ENCODE measurements at places on chromosomes 11 and 22.
A peak's percentile ranks its signal among the peaks of the same experiment; 100 is the strongest.

GRCh38 chr11:8333811-8334401 lies 70.2 kb upstream of the LMO1 start:
- no peak for DNase-seq

DNA sequence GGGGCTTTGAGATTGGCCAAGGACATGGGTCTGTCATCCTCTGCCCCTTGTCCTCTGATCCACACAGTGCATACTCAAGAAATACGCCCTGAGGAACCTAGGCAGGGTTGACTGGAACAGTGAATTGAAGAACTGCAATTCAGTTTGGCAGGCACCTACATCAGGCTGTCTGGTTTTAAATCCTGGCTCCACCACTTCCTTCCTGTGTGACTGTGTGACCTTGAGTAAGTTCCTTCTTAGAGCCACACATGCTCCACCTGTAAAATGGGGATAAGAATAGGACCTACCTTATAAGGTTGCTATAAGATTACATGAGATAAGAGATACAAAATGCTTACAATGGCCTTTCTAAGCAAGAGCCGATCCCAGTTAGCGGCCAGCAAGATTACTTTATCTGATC lies 15.8 kb upstream of the TCF20 start:
- no peak for DNase-seq

DNA sequence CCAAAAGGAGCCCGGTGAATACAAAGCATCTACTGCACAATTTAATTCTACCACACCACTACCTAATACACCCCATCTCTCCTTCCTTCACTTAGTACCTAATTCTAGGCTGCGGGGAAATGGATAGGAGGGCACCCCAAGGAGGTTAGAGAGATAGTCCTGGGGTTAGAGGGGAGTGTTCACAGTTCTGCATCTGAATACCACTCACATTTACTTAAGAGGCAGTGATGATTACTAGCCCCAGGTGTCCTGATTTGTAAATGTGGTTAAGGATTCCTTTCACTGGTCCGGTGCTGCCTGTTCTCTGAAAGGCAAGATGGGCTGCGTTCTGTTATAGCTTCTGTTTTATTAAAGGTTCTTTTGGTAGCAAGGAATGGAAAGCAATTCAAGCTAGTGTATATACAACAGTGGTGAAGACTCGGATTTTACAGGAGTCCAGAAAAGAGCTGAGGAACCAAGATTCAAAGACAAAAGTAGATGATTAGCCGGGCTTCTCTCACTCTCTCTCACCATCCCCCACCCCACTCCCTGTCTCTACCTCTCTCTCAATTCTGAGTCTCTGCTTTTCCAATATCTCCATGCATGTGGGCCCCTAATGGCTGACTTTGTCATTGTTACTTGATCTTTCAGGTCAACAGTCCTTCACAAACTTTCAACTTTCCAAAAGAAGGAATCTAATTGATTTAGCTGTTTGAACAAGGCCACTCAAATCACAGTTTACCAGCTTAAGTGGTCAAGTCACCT lies 8.7 kb upstream of the KCNA4 start:
- no peak for DNase-seq

- DNase-seq: no peak
Observed at GRCh38 chr11:133443206-133443747, 89.0 kb downstream of the OPCML start.

DNA sequence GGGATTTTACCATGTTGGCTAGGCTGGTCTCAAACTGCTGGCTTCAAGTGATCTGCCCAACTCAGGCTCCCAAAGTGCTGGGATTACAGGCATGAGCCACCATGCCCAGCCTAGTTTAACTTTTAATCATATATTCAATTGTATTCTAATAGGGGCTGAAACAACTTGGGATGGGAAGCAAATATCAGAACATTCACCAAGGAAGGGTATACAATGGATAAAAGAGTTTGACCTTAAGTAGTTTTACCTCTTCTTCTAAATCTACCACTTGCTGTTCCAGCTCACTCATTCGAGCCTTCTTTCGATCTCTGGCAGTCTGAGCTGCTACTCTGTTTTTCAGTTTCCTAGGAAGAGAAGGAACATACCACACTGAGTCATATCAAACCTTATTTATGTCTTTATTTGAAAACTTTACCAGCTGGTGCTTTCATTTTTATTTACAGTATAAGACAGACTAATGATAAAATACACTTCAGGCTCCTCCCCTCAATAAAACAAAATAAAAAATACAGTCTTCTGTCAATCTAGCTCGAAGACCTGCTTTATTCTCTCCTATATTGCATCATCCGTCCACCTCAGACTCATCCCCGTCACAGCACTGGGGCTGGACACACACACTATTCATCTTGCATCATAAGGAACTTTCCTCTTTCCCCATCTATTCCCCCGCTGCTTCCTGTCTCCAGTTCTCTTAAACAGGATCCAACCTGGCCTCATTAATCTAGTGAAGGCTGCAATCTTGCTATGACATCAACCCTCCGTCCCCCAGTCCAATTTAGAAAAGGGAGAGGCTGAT lies 1.4 kb downstream of the XBP1 start:
- DNase-seq: peak; percentile 91

GRCh38 chr11:100543386-100543785 lies 143.7 kb upstream of the ARHGAP42 start:
- no peak for DNase-seq

GRCh38 chr11:70158757-70159389 lies 44.2 kb upstream of the FADD start:
- DNase-seq: no peak

DNA sequence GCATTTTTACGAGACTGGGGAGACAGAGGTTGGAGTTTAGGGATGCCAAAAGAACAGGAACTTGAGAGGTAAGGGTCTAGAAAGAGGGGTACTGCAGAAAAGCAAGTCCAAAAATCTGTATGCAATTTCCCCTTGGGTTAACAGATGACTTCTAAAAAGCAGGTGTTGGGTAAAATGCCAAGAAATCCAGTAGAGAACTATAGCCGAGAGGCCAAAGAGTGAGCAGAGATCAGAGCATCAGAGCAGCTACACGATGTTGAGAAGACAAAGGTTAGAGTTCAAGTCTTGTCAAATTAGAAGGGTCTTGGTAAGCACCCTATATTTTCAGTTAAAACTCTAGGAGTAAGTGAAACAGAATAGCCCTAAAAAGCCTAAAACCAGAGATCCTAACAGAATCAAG lies 145.2 kb downstream of the FCHSD2 start:
- DNase-seq: no peak

DNA sequence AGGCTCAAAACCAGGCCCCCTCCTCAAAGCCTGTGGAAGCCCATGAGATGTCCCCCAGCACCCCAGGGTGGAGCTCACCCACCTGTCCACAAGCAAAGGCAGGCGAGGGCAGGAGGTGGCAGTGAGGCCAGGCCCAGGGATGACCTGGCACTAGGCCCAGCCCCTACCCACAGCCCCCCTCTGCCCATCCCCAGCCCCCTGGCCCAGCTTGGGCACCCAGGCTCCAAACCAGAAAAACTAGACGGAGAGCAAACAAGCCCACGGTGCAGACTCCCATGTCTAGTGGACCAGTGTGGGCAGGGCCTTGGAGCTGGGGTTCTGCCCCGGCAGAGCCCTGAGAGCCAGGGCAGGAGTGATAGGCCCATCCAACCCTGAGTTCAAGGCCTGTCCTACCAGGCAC lies 16.9 kb upstream of the TBX1 start:
- no peak for DNase-seq

- peak; percentile 71 for DNase-seq
Observed at GRCh38 chr22:28029201-28029948, 110.3 kb upstream of the PITPNB start.

- no peak for DNase-seq
Observed at GRCh38 chr11:132464003-132464342, 1068.3 kb downstream of the OPCML start.

DNA sequence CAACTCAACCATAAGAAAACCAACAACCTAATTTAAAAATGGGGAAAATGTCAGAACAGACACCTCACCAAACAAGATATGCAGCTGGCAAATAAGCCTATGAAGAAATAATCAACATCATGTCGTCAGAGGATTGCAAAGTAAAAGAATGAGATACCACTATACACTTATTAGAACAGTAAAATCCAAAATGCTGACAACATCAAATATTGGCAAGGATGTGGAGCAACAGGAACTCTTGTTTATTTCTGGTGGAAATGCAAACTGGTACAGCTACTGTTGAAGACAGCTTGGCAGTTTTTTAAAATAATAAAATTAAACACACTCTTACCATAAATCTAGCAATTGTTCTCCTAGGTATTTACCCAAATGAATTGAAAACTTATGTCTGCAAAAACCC lies 140.7 kb upstream of the B3GAT1 start:
- no peak for DNase-seq

DNA sequence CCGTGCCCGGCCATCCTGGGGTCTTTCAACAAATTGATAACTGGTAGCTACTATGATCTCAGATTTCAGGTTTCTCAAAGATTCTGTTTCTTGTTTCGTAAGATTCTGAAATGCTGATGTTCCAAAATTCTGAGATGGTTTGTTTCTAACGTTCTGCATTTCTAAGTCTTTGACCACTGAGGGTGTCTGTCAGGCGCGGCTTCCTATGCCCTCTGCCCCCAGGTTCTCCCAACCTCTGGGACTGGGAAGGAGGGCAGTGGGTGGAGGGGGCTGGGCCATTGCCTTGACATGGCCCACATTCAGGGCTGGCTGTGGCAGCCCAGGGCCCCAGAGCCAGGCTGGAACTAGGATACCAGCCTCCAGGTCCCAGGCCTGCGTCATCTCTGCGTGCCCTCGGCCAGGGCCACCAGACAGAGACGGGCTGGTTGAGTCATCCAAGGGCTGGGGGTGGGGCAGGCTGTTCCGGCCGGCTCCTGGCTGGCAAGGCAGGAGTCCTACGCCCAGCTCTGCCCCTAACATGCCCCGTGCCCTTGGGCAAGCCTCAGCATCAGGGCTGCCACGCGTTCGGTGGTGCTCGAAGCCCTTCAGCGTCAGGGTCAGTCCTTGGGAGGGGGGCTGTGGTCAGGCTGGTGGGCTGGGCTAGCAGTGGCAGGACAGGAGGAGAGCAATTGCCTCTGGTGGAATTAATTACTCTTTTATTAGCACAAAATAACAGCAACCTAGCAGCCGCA lies 5.2 kb downstream of the TMEM134 start:
- no peak for DNase-seq

DNA sequence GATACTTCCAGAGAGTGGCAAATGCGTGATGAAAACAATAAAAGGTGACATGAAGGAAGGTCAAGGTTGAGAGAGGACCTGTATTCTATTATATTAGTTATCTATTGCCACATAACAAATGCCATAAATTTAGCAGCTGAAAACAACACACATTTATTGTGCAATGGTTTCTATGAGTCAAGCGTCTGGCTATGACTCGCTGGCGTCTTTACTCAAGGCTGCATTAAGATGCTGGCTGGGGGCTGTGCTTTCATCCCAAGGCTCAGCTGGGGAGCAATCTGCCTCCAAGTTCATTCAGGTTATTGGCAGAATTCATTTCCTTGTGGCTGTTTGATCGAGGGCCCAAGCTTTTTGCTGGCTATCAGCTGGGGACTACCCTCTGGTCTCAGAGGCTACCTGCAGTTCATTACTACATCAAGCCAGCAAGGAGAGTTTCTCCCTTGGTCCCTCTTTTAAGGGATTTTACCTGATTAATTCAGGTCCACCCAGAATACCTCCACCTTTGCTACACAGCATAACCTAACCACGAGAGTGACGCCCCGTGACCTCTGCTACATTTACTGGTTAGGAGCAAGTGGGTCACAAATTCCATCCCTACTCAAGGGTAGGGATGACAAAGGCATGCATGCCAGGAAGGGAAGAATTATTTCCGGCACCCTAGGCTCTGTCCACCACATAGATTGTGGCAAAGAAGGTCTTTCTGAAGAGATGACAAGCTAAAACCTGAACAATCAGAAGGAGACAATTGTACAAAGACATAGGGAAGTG lies 549.1 kb downstream of the MN1 start:
- peak; percentile 88 for DNase-seq

GRCh38 chr11:98979205-98979604 lies 41.5 kb upstream of the CNTN5 start:
- no peak for DNase-seq

DNA sequence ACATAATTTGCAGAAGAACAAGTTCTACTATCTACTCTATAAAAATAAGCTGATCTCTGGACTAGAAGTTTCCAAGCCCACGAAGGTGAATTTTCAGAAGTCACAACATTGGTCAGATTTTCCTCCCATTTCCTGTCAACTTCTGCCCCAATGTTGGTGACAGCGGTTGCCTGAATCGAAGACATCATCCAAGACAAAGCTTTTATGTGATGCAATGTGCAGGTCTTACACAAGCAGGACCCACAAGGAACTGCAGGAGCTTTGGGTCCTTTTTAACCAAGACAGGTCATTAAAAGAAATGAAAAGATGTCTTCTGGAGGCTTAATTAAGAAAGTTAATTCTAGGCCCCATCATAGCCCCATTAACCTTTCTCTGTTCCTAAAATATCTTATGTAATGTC lies 125.6 kb upstream of the BLID start:
- DNase-seq: no peak

DNA sequence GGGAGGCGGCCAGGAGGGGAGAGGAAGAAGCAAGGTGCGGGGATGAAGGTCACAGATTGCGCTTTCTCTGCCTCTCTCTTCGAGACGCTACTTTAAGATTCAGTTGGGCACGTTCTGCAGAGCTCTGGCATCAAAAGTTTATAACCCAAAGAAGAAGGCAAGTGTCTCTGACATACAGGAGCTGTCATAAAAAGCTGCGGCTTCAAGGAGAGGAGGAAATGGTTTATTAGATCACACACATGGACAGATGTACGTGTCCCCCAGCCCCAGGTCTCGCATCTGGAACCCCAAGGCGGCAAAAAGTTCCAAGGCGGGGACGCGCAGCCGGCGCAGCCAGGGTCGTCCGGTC lies 589.0 kb downstream of the OPCML start:
- DNase-seq: peak; percentile 12

GRCh38 chr11:120908461-120909181 lies 115.3 kb upstream of the TBCEL start:
- no peak for DNase-seq

DNA sequence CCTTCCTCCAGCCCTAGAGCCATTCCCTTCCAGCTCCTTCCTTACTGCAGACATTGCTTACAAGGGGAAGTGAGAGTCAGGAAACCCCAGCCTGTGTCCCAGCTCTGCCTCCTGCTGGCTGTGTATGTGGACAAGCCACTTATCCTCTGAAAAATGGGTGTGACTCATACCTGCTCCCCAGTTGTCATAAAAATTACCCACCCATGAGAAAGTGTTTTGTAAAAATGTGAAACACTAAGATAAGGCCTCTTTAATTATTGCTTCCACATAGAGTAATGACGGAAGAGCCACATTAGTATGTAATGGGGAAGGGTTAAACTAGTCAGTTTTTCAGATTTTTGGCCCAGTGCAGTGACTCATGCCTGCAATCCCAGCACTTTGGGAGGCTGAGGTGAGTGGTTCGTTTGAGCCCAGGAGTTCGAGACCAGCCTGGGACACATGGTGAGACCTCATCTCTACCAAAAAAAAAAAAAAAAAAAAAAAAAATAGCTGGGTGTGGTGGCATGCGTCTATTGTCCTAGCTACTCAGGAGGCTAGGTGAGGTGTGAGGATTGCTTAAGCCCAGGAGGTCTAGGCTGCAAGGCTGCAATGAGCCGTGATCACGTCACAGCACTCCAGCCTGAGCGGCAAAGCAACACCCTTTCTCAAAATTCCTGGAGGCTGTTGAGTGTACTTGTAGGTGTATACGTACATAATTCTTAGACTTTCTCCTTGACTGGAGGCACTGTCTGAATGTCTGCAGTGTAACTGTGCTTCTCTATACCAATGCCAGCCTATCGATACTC lies 84.9 kb downstream of the CTTN start:
- DNase-seq: peak; percentile 75
